ENCODE measurements at places on chromosomes 12 and 14. TPM values are rescaled to one million over a fixed set of nuclear protein-coding genes. Genes with fewer than 3 reads are reported as not detected.

Gene AMHR2
- not detected for total RNA-seq

Gene INHBE
- total RNA-seq, result 0.18 TPM

Gene GPR132
- total RNA-seq, result 24.9 TPM

Gene TAS2R9
- total RNA-seq, result not detected

Gene PLCZ1
- total RNA-seq, result not detected

Gene HCAR2
- total RNA-seq, result not detected

Gene SLC10A1
- total RNA-seq, result not detected

Gene C12orf76
- 6.4 TPM for total RNA-seq

Gene TMEM119
- not detected for total RNA-seq

Gene MARK3
- 91.4 TPM for total RNA-seq

Gene LUM
- not detected for total RNA-seq

Gene PIP4K2C
- 43.7 TPM for total RNA-seq

Gene ZNF891
- total RNA-seq, result 2.3 TPM

Gene B4GALNT1
- total RNA-seq, result 2.6 TPM

Gene SOX5
- not detected for total RNA-seq

Gene ALDH1L2
- 5.7 TPM for total RNA-seq

Gene STAB2
- not detected for total RNA-seq

Gene EXOC3L4
- not detected for total RNA-seq

Gene IGF1
- total RNA-seq, result 1.4 TPM

Gene TMEM30B
- total RNA-seq, result 1.4 TPM

Gene RCOR1
- total RNA-seq, result 22.6 TPM

Gene KRT71
- total RNA-seq, result not detected

Gene DPPA3
- total RNA-seq, result not detected

Gene ACACB
- total RNA-seq, result 13.4 TPM

Gene BCL11B
- total RNA-seq, result 57.8 TPM

Gene DHH
- total RNA-seq, result 0.19 TPM

Gene KRT6B
- total RNA-seq, result not detected

Gene DEGS2
- 3.2 TPM for total RNA-seq

Gene GPX2
- not detected for total RNA-seq

Gene SDSL
- 2.9 TPM for total RNA-seq

Gene TPPP2
- not detected for total RNA-seq

Gene PRB2
- not detected for total RNA-seq

Gene INSM2
- 0.08 TPM for total RNA-seq

Gene SERPINA4
- total RNA-seq, result not detected

Gene FOXG1
- not detected for total RNA-seq

Gene PPP1R1A
- total RNA-seq, result not detected

Gene PAX9
- not detected for total RNA-seq

Gene RAPGEF3
- 1.1 TPM for total RNA-seq

Gene CBLN3
- 6.5 TPM for total RNA-seq

Gene FAM186B
- 0.16 TPM for total RNA-seq

Gene BMAL2
- total RNA-seq, result 14.5 TPM

Gene PTCSC3
- not detected for total RNA-seq

Gene AVPR1A
- total RNA-seq, result not detected
